ENCODE measurements at places on chromosomes 7 and 10.

DNA sequence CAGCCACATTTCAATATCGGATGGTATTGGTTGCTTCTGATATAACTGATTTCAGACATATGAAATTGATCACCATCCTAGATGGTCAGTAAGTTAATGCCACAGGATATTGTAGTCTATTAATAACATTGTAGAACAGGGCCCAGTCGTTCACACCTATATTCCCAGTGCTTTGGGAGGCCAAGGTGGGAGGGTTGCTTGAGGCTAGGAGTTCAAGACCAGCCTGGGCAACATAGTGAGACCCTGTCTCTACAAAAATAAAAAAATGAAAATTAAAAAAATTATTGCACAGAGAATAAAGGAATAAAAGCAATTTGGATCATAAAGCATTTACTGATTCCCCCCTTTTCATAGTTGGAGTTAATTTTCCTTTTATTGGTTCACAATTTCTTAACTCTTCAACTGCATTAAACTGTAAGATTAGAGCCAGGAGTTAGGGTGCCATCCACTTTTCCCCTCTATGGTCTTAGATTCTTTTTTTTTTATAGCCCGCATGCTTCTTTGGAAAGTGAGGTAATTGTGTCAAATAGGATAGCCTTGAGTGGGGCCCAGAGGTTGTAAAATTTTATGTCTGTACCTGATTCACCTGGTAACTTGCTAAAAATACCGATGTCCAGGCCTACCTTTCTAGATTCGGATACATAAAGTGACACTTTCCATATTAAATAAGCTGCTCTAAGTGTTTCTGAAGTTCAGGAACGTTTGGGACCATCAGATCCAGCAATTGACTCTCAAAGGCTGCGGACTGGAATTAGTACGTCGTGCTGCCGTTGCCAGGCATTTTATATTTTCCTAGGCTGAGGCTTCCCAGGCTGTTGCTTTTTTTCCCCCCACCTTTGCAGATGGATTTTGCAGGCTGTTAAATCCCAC, 24.7 kb downstream of the ADK start:
- DNase-seq = no peak

DNA sequence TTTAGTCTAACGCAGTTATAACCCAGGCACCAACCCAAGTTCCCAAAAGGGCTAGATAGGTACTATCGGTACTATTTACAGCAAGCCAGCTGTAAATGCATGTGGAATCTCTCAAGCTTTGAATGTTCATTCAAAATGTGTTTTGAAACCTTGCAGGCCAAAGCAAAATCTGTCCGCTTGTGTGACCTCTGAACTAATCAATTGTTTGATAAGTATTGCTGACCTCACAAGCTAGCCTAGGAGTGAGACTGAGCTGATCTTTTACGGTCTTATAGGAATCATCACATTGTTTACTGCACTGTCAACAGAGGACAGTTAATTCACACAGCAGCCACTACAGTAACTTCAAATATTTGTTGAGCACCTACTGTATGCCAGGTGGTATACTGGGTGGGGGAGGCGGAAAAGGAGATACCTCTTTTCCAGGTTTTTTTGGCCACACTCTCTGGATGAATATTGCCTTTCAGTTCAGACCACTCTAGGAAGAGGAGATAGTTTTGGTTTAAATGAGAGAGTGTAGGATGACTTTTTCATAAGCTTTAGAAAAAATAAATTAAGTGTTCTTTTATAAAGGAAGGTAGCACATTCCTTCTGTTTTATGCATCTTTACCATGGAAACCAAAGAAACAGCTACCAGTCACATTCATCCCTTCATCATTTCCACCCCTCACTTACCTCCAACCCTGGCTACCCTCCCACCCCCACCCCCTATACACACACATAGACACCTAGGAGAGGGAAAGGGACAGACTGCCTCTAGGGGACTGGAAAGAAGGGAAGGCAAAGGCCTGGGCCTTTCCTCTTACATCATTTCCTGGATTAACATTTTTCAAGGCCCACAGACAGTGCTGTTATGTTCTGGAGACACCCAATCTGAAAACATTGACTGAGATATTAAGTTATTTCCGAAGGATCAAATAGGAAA, 2.4 kb downstream of the PAPSS2 start:
- DNase-seq = no peak

- DNase-seq = no peak
Observed at GRCh38 chr10:59284118-59284975, 78.0 kb downstream of the FAM13C start.

DNA sequence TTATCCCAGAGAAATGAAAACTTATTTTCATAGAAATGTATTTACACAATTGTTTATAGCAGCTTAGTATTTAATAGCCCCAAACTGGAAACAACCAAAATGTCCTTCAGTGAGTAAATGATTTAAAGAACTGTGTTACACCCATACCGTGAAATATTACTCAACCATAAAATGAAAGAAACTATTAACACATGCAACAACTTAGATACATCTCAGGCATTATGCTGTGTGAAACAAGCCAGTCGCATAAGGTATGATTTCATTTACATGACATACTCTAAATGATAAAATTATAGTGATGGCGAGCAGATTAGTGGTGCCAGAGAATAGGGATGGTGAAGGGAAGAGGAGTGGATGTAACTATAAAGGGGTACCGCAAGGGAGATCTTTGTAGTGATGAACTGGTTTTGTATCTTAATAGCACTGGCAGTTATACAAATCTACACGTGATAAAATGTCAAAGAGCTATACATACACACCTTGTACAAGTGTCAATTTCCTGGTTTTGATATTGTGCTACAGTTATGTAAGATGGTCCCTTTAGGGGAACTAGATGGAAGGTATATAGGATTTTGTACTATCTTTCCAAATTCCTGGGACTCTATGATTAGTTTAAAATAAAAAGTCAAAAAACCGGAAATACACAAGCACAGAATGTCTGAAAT, 40.5 kb downstream of the MACC1 start:
- DNase-seq = no peak

DNA sequence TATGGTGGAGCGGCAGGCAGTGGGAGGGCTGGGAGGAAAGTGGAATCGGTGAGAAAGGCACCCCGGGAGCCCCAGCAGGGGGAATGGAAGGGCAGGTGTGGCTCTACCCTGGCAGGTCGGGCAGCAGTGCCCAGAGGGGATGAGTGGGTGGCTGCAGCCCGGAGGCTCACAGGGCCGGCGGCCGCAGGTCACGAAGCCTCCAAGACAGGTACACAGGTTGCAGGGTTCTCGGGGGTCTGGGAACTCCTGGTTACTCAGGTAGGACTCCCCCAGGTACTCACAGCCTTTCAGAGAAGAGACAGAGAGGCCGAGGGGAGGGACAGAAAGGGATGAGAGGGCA, 21.8 kb downstream of the KCP start:
- DNase-seq = no peak

- DNase-seq = peak; percentile 50
Observed at GRCh38 chr7:105896407-105896911, 20.1 kb upstream of the ATXN7L1 start.

DNA sequence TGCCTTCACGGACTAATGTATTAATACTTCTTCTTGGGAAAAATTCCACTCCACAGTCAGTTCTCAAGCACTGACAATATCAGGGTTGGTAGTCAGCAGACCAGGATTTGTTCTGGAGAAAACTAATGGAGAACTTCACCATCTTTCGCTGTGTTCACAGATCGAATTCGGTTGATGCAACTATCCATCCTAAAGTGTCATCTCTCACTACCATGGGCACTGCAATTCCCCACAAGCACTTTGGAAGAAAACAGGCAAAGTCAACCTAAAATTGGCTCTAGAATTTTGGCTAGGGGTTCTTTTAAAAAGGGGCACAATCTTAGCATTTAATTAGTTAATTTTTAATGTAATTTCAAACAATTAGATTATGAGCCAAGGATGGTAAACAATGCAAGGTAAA, 164.4 kb downstream of the HGF start:
- DNase-seq = no peak

DNA sequence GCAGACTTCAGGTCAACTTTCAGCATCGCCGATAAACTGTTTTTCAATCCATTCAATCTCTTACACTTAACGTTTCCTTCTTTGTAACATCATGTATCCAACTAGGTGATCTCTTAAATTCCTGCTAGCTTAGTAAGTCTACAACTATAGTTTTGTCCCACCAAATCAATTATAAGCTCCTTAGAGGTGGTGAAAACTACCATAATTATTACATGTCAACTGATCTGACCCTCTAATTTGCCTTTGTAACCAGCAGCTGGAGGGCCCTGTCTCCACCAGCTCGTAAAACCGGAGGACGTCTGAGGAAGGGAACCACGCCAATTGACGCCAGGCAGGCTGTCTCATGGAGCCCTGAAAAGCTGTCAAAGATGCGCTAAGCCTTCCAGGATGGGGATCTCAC, 113.4 kb downstream of the ABCC2 start:
- no peak for DNase-seq

- peak; percentile 76 for DNase-seq
Observed at GRCh38 chr7:8480527-8480926, 47.1 kb downstream of the NXPH1 start.

DNA sequence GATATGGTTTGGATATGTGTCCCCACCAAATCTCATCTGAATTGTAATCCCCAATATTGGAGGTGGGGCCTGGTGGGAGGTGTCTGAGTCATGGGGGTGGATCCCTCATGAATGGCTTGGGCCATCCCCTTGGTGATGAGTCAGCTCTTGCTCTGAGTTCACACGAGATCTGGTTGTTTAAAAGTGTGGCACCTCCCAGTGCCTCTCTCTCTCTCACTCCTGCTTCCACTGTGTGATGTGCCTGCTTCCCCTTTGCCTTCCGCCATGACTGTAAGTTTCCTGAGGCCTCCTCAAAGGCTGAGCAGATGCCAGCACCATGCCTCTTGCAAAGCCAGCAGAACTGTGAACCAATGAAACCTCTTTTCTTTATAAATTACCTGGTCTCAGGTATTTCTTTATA, 4.8 kb upstream of the GCK start:
- no peak for DNase-seq

- DNase-seq = no peak
Observed at GRCh38 chr7:1520539-1521234, 9.8 kb upstream of the MAFK start.

DNA sequence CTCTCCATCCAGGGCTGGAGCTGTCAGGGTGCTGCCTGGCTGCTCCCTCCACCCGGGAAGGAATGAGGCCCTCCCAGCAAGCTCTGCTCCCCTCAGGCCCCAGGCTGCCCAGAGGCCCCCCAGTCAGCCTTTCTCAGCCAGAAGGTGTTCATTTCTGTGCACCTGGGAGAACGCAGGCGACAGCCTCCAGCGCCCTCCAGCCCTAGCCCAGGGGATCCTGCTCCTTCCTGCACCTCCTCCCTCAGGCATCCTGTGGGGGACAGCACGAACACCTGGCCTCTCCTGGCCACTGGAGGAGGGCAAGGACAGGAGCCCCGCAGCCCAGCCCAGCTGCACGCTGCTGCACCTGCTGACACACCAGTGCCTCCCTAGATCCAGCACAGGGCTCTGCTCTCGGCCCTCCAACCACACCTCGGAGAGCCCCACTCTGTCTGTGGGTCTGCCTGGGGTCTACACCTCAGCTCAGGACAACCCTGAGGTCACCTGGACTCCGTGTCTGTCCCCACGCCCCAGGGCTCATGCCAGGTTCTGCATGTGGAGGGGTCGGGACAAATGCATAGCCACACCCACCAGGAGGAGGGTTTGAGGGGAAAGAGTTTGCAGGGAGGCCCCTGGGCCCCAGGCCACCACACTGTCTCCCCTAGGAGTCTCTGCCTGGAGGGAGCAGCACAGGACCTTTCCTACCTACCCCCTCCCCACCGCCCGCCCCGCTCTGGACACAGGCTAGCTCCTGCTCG, 7.4 kb upstream of the PWWP2B start:
- DNase-seq = no peak

DNA sequence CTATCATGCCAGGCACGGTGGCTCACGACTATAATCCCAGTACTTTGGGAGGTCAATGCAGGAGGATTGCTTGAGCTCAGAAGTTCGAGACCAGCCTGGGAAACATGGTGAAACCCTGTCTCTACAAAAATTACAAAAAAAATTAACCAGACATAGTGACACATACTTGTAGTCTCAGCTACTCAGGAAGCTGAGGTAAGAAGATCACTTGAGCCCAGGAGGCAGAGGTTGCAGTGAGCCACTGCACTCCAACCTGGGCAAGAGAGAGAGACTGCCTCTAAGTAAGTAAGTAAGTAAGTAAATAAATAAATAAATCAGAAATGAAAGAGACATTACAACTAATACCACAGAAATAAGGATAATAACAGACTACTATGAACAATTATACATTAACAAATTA, 36.2 kb downstream of the PDLIM1 start:
- DNase-seq = no peak

DNA sequence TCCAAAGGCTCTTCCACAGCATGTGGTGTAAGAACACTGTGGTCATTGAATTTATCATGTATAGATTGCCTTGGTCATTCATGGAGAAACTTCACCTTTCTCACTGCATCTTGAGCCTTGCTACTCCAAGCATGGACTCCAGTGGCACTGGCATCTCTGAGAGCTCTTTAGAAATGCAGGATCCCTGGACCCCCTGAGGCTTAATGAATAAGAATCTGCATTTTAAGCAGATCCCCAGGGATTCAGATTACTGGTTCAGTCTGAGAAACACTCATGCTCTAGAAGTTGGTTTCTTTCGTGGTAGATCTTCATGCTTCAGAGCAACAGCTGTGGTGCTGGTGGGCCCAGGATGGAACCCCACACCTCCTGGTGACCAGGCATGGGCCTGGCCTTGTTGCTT, 63.2 kb downstream of the CFAP58 start:
- DNase-seq = no peak

- no peak for DNase-seq
Observed at GRCh38 chr7:129123510-129123857, 21.0 kb upstream of the TSPAN33 start.

DNA sequence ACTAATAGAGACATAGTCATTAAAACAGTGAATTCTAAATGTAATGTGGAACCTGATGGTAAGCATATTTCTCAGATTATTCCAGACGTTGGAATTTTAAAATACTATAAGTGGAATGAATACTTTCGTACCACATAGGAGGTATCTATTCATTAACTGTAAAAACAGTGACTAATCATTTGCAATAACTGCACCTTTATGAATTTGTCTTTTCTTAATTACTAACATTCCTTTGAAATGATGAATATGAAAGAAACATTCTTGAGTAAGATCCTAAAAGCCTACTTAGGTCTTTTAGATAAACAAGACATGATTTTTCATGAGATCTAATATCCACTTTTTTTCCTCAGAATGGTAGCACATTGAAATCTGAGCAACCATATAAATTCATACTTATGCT, 549.0 kb upstream of the LRRN3 start:
- DNase-seq = no peak

GRCh38 chr10:76201962-76202361, 770.5 kb downstream of the LRMDA start:
- no peak for DNase-seq

GRCh38 chr7:116912269-116912909, 40.9 kb upstream of the ST7 start:
- DNase-seq = no peak

DNA sequence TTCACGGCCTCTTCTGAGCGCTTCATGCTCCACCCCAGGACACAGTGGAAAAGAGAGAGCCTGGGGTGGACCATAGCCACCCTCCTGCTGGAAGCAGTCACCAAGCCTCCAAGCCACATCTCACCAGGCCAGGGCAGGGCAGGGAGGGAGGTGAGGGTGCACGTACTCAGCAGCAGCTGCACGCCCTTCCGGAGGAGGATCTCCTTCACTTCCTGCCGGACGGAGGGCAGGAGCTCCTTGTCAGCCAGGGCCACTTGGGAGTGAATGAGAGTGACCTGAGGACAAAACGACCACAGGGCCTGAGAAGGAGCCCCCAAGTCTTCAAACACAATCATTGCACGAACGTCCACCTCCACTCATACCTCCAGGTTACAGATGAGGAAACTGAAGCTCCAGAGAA, 15.0 kb downstream of the AIFM2 start:
- DNase-seq = no peak

Measured in NCI-H82 (cell line).